Fibroblast of skin of abdomen (primary cell): ENCODE measurements at places on chromosomes 1 and 21.
A peak's percentile ranks its signal among the peaks of the same experiment; 100 is the strongest.

DNA sequence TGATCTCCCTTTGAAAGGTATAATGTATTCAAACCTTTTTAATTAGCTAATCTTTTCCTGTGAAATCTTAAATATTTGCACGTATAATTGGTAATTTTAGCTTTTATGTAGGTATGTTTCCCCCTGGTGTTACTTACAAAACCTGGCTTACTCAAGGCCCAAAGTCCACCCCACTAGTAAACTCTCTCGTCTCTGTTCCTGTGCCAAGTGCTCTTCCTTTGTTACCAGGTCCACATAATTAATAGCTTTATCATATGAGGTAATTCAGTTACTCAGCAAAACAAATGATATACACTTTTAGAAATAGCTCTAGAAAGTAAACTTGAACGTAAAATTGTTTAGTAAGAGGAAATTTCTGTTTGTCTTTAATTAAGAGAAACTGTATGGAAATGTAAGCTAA lies 36.7 kb downstream of the NFIA start:
- no peak for DNase-seq

DNA sequence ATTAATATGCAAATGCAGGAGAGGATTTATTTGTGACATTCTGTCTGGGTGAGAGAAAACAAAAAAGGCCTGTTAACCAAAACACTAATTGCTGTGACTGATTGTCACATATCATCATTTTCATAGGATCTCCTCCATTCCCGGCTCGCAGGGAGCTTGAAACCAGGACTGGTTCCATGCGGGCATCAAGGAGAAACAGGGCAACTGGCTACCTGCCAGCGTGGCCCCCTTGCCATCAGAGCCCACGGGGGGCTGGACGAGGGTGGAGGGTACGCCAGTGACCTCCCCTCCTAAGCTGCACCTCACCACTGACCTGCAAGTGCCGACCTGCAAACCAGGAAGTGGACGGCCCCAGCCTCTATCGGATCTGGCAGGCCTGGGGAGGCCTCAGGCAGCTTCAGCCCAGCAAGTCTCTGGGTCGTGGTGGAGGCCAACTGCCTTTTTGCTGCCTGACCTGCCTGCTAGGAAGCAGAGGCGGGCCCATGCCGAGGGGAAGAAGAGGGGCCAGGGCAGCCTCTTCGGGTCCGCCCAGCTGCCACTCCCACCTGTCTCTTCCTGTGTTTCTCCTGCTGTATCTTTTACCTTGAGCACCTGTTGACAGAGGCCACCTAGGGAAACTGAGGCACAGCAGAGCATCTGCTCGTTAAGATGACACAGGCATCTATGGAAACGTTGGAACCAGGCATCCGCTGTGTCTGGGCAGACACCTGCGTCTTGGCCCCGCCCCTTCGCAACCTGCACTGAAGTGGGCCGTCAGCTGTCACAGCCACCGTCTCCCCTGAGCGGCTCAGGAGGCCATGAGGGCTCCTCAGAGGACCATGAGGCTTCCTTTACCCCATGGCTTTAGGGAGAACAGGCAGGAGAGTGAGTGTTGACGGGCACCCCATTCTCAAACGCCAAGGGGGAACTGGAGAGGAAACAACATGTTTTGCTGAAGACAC lies 74.8 kb downstream of the CASZ1 start:
- DNase-seq: no peak

DNA sequence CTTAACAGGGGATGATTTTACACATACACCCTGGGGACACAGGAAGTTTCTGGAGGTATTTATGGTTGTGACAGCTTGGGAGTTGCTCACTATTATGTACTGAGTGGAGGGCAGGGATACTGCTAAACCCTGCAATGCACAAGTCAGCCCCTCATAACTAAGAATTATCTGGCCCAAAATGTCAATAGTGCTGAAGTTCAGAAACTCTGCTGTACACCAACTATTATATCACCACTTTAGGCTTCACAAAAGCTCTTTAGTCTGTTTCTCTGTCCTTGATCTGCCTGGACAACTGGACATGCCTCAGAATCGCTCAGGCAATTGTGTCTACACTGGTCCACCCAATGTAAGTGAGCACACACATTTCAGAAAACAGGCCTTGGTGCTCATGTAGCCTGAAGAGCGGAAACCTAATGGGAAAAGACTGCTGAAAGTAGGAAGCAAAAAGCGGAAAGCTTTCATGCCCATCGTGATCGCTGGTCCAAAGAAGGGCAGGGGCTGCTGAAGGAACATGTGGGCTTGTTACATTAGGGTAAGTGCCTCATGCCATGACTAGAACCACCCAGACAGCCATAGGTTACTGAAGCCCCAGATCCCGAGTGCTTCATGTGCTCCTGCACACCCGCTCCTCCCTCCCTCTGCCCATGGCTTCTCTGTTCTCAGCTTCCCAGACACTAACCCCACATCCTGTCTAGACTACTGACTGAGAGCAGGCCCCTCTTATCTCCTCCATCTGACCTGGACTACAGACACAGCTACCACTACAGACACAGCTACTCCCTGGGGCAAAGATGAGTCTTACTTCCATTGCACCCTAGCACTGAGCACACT lies 73.5 kb downstream of the LRIG2 start:
- DNase-seq: peak; percentile 72

- peak; percentile 69 for DNase-seq
Observed at GRCh38 chr1:238772322-238772721, 614.0 kb upstream of the CHRM3 start.

DNA sequence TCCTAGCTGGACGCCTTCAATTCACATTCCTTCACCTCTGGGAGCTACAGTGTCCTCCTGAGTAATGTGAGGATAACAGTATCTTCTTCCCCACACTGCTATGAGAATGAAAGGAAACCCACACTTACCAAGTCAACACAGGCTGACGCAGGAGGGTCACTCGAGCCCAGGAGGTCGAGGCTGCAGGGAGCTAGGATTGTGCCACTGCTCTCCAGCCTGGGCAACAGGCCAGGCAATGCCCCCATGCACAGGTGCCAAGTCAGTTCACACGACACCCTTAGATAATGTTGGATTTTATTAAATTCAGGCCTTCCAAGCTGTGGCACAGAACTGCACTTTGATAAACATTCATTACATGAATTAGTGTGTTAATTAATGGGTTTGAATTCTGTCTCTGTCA lies 31.9 kb downstream of the MATN1 start:
- no peak for DNase-seq

DNA sequence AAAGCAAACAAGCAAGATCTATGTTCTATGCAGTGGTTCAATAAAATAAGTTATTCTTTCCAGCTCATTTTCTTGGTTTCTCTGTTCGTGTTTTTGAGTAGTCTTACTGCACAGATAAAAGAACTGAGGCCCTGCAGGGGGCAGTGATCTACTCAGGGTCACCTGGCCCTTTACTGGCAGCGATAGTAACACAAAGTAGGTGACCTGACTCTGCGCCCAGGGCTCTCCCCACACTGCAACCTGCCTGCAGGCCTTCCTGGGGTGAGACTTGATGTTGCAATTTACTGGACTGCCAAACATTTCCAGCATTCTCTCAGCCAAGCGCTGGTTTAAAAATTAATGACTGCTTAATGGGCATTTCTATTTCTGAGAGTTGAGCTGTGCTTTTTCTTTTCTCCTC lies 110.3 kb downstream of the HUNK start:
- DNase-seq: no peak

GRCh38 chr1:166911624-166912023 lies 35.6 kb upstream of the TADA1 start:
- no peak for DNase-seq

DNA sequence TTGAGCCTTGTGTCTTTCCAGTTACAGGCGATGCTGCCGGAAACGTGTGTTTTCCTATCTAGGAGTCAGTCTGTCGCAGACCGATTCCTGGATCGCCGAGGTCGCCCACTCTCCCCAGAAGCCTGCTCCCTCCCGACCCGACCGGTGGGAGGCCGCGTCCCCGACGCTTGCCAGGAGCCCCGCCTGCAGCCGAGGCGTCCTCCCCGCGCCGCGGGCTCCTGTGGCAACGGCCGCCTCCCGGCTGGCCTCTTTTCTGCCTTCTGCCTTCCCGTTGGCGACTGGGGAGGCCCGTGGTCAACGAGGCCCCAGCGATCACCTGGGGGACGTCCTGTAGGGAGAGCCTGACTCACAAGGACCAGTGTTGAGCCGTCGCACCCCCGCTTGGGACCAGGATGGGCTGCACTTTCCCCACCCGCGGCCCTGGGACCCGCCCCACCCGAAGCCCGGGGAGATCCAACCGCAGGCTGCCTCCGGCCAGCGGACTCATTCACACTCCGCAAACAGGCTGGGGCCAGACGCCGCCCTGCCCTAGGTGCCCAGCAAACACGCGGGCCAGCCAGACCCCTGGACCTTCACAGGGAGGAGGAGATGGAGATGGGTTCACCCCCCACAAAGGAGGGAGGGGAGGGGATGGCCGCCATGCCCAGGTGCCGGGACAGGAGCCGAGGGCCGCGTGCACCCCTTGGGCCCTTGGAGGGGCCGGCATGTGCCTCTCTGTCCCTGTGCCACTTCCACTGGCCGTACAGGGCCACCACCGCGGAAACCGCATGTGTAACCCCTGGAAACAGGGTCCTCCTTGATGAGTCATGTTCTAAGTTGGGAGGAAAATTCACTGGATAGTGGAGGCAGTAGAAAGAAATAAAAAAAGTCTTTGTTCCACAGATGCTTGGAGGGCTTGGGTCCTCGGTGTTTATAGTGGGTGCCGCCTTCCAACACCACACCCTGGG lies 7.2 kb upstream of the COL6A1 start:
- DNase-seq: peak; percentile 62

- no peak for DNase-seq
Observed at GRCh38 chr1:147470079-147470478, 71.2 kb upstream of the BCL9 start.

- peak; percentile 95 for DNase-seq
Observed at GRCh38 chr1:17865912-17866739, 111.0 kb downstream of the ACTL8 start.

- DNase-seq: no peak
Observed at GRCh38 chr21:43930074-43930847, 65.2 kb downstream of the AGPAT3 start.

GRCh38 chr1:93728480-93729131 lies 47.0 kb upstream of the BCAR3 start:
- DNase-seq: no peak

DNA sequence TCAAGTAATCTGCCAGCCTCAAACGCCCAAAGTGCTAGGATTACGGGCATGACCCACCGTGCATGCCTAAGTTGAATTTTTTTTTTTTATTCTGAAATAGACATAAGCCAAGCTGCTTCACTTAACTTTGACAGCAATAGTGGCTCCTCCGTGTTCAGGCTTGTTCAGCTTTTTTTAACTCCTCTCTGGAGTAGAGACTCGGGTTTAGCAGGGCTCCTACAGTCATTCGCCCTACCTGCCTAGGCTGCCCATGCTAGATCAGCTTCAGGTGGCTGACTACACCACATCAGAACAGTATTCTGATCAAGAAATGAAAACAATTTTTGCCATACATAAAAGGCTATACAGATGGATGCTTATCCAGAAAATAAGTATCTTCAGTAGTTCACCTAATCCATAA lies 14.7 kb downstream of the ARID4B start:
- no peak for DNase-seq

GRCh38 chr1:31368611-31369107 lies 4.2 kb downstream of the FABP3 start:
- DNase-seq: no peak

- DNase-seq: peak; percentile 29
Observed at GRCh38 chr1:202656951-202657646, 53.2 kb downstream of the SYT2 start.

GRCh38 chr1:40382601-40383000 lies 9.1 kb downstream of the SMAP2 start:
- no peak for DNase-seq

GRCh38 chr1:91038582-91038981 lies 16.7 kb upstream of the ZNF644 start:
- no peak for DNase-seq

- DNase-seq: no peak
Observed at GRCh38 chr1:20322081-20322824, 31.6 kb downstream of the VWA5B1 start.

DNA sequence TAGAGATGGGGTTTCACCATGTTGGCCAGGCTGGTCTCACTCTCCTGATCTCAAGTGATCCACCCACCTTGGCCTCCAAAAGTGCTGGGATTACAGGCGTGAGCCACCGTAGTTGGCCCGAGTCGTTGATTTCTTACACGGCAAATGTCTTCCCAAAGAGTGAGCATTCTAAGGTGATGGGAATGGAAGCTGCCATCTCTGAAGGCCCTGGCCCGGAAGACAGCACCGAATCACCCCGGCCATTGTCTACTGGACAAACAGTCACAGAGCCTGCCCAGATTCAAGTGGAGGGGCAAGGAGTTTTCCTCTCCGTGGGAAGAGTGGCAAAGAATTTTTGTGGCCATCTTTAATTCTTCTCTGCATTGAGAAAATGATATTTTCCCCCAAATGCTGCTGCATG lies 92.1 kb upstream of the AJAP1 start:
- DNase-seq: no peak

- no peak for DNase-seq
Observed at GRCh38 chr1:156727492-156727891, 777 bp upstream of the METTL25B start.

GRCh38 chr1:236835491-236835890 lies 40.4 kb downstream of the MTR start:
- no peak for DNase-seq

DNA sequence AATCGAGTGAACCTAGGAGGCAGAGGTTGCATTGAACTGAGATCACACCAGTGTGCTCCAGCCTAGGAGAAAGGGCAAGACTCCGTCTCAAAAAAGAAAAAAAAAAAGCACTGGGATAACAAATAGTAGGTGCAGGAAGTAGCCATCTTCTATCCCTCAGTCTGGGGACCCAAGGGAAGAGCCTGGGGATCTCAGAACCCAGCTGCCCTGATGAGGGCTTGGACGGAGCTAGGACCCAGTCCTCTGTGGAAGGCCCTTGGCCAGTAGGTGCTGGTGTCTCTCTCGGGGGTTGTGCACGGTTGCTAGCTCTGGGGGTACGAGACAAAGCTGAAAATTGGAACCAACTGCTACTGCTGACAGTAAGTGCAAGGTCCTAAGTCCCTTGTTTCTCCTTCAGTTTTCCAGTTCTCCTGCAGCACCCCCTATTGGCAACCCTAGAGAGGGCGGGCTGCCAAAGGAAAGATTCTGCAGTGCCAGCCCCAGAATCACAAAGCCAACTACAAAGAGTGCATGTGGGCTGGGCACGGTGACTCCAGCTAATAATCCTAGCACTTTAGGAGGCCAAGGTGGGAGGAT lies 57.6 kb upstream of the KIF1B start:
- DNase-seq: peak; percentile 48

- DNase-seq: no peak
Observed at GRCh38 chr21:35529171-35529863, 480.2 kb upstream of the RUNX1 start.

DNA sequence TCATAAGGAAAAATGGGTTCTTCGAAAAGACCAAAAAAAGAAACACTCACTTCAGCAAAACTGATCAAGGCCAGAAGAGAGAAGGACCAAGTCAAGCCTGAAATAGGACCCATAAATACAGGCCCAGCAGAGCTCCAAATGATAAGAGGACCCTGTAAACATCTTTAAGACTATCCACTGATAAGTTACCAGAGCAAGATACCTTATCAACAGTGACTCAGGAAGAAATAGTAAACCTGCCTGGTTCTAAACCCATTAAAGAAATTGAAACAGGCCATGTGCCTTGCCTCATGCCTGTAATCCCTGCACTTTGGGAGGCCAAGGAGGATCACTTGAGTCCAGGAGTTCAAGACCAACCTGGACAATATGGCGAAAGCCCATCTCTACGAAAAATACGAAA lies 81.8 kb upstream of the ERRFI1 start:
- no peak for DNase-seq
